ENCODE measurements at places on chromosomes 2 and 18. TPM values are rescaled to one million over a fixed set of nuclear protein-coding genes. Genes with fewer than 3 reads are reported as not detected.

Gene C2orf66
- not detected for total RNA-seq

Gene AQP4
- 0.24 TPM for total RNA-seq

- DNase-seq = no peak
- H3K27me3 ChIP-seq = no peaks in the 10 kb centered on the region
- no peaks in the 10 kb centered on the region for H3K4me1 ChIP-seq
- no peak overlapping the region for H3K4me3 ChIP-seq
These were observed 6.9 kb upstream of the CASP10 start for GRCh38 chr2:201176081-201176481.

Gene CCL20
- total RNA-seq = 5.5 TPM

Gene SERPINB7
- total RNA-seq = not detected

Gene CFAP65
- total RNA-seq = not detected

Gene REG3G
- 0.51 TPM for total RNA-seq

- no peak overlapping the region for H3K4me3 ChIP-seq
- H3K27ac ChIP-seq = no peak overlapping the region
- H3K36me3 ChIP-seq = peaks cover 4% of the 10 kb centered on the region
- no peaks in the 10 kb centered on the region for H3K4me1 ChIP-seq
These were observed 3.5 kb downstream of the GPR75 start for GRCh38 chr2:53856272-53856671.
